ENCODE measurements at places on chromosomes 1 and 21. TPM values are rescaled to one million over a fixed set of nuclear protein-coding genes. Genes with fewer than 3 reads are reported as not detected.

- no peak for DNase-seq
These were observed 141.3 kb downstream of the NRIP1 start for GRCh38 chr21:14923468-14923867.

Gene OPTC
- total RNA-seq: not detected

Gene CYP4A11
- total RNA-seq: not detected

Gene CAP1
- 593 TPM for total RNA-seq

DNA sequence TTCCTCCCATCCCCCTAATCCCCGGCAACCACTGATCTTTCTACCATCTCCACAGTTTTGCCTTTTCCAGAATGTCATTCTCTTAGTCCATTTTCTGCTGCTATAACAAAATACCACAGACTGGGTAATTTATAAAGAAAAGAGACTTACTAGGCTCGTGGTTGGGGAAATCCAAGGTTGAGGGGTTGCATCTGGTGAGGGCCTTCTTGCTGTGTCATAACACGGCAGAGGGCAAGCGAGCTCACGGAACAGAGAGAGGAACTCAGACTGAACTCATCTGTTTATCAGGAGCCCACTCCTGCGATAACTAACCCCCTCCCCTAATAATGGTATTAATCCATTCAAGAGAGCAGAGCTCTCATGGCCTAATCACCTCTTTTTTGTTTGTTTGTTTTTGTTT lies 52.0 kb downstream of the RUNX3 start:
- DNase-seq: no peak

- peak; percentile 56 for DNase-seq
These were observed 4.1 kb downstream of the KIF21B start for GRCh38 chr1:201019321-201019977.

Gene LAMC2
- 2.2 TPM for total RNA-seq

DNA sequence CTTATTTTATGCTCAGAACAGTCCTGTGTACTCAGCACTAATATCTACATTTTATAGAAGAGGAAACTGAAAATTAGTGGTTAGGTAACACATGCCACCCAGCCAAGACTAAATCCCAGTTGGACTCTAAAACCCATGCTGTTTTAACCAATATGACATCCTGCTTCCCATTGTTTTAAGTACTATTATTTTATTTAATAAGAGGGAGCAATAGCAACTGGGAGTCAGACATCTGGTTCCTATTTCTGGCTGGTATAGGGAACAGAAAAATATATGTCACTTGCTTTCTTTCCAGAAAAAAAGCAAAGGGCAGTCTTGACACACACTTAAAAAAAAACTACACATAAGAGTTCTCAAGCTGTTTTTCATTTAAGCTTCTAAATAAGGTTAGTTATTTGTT lies 11.9 kb downstream of the KLHL12 start:
- DNase-seq: no peak

Gene HTR6
- not detected for total RNA-seq

All from RPMI7951 (cell line).